Activated T-helper 1 cell treated with anti-CD3 and anti-CD28 coated beads, Interleukin-12 subunit alpha, Interleukin-12 subunit beta, Interleukin-2, Interleukin-4 antibody, amounts not matched to agents 30 ng/mL and 10 ng/mL and 1 ng/mL, durations not matched to agents 14 hours and 24 hours and 36 hours (primary cell): ENCODE measurements at places on chromosomes 11 and 22. TPM values are rescaled to one million over a fixed set of nuclear protein-coding genes. Genes with fewer than 3 reads are reported as not detected.
A peak's percentile ranks its signal among the peaks of the same experiment; 100 is the strongest.

Gene MFRP
- not detected in 2 replicates for total RNA-seq

Gene OR4C45
- total RNA-seq = not detected in 2 replicates

Gene RANGAP1
- 197 and 199 TPM in 2 replicates for total RNA-seq

Gene SHISAL1
- not detected in 2 replicates for total RNA-seq

Gene SLC1A2
- total RNA-seq = not detected in 2 replicates

DNA sequence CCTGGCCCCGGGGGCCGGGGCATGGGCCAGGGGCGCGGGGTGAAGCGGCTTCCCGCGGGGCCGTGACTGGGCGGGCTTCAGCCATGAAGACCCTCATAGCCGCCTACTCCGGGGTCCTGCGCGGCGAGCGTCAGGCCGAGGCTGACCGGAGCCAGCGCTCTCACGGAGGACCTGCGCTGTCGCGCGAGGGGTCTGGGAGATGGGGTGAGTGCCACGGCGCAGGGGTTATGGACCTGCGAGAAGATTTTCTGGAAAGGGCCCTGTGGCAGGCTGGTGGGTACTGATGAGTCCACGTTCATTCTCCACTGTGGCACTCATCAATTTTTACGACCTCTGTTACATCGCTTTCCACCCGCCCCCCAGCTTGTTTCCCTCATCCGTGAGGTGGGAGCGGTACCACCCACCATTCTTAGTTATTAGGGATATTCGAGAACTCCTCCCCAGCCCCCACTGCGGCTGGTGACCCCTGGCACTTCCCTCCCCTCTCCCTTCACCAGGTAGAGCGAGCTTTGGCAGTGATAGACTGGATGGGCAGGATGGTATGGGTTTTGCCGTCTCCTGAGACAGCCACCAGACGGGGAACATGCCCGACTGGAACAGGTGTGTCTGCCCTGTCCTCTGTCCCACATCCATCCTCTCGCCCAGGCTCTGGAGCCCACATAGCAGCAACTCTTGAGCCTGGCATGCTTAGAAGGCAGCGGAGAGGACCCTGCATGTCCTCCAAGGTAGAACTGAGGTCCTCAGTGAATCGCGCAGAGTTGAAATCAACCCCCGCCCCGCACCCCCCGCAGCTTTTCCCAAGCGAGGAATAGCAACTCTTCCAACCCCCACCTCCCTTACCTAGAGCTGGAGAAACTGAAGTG lies 562 bp downstream of the DGAT2 start:
- no peak for DNase-seq
- peaks cover 18% of the 10 kb centered on the region for H3K27me3 ChIP-seq
- H3K4me3 ChIP-seq = peak overlapping the region; percentile 74
- peaks cover 57% of the 10 kb centered on the region for H3K4me1 ChIP-seq

GRCh38 chr11:3109434-3109833 lies 52.2 kb upstream of the CARS1 start:
- no peak overlapping the region for H3K27ac ChIP-seq
- no peaks in the 10 kb centered on the region for H3K27me3 ChIP-seq
- no peak for DNase-seq
- H3K4me1 ChIP-seq = no peaks in the 10 kb centered on the region
- H3K4me3 ChIP-seq = no peak overlapping the region
- H3K36me3 ChIP-seq = no peaks in the 10 kb centered on the region

GRCh38 chr11:115696563-115696962 lies 192.3 kb upstream of the CADM1 start:
- DNase-seq = no peak
- H3K27ac ChIP-seq = no peak overlapping the region
- H3K4me1 ChIP-seq = no peaks in the 10 kb centered on the region

DNA sequence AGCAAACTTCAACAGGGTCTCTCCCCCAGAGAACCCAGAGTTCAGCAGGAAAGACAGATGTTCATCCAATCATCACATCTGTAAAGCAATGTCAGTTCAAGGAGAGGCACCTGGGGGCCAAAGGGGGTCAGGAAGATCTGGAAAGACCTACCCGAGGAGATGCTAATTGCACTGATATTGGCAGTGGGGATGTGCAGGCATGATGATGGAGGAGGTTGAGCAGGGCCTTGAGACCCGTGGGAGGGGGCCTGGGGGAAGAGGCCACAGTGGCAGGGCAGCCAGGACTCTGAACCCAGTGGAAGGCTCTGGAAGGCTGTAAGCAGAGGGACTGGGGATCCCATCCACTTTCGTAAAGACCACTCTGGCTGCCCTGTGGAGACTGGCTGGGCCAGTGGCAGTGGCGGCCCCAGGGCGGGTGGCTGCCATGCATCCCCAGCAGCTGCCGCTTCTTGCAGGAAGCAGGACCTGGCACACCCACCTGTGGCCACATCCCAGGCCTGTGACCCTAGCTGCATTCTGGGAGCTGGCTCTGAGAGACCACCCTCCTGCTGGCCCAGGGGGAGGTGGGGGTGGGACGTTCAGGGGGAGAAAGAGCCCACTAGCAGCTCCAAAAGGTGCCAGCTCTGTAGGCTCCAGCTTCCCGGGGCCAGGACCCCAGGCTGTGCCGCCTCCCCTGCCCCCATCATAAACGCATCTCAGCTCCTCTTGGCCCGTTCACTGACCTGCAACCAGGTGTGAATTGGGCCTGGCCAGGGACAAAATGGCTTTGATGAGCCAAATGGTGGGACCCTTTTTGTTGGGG lies 59.9 kb upstream of the FGF3 start:
- no peak overlapping the region for H3K27ac ChIP-seq
- H3K36me3 ChIP-seq = no peaks in the 10 kb centered on the region
- H3K4me1 ChIP-seq = no peaks in the 10 kb centered on the region
- no peaks in the 10 kb centered on the region for H3K27me3 ChIP-seq

GRCh38 chr11:70712471-70712870 lies 314.1 kb downstream of the CTTN start:
- H3K27me3 ChIP-seq = peaks cover 2% of the 10 kb centered on the region
- H3K4me1 ChIP-seq = no peaks in the 10 kb centered on the region
- no peak for DNase-seq
- H3K36me3 ChIP-seq = no peaks in the 10 kb centered on the region
- no peak overlapping the region for H3K4me3 ChIP-seq
